ENCODE measurements at places on chromosomes 5 and 9. TPM values are rescaled to one million over a fixed set of nuclear protein-coding genes. Genes with fewer than 3 reads are reported as not detected.

The ANKRD31 gene
- total RNA-seq: 0.15 TPM

The NFX1 gene
- 38.5 TPM for total RNA-seq

The SLC6A18 gene
- not detected for total RNA-seq

The MYMK gene
- total RNA-seq: not detected

DNA sequence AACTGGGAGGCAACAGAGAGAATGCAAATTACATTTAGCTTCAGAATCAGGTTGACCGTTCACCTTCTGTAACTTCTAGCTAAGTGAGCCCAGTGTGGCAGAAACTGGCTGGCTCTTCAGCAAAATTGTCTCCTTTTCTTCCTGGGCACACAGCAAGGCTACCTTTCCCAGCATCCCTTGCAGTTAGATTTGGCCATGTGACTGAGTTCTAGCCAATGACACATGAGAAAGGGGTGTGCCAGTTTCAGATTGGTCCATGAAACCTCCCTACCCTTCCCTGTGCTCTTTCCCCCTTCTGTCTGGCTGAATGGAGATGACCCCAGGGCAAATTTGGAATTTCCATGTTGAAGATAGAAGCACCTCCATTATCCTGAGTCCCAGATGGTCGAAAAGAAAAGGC, 72.5 kb upstream of the SMIM23 start:
- no peak for DNase-seq
- no peaks in the 10 kb centered on the region for H3K36me3 ChIP-seq
- no peak overlapping the region for H3K4me3 ChIP-seq
- H3K27ac ChIP-seq: no peak overlapping the region

- peaks cover 80% of the 10 kb centered on the region for H3K36me3 ChIP-seq
- H3K4me1 ChIP-seq: no peaks in the 10 kb centered on the region
- no peak overlapping the region for H3K27ac ChIP-seq
- DNase-seq: no peak
- no peak overlapping the region for H3K4me3 ChIP-seq
These were observed 34.8 kb downstream of the DYNC2I2 start for GRCh38 chr9:128621730-128622455.

- H3K36me3 ChIP-seq: no peaks in the 10 kb centered on the region
- H3K4me3 ChIP-seq: peak overlapping the region; percentile 60
- H3K27ac ChIP-seq: peak overlapping the region; percentile 71
- peak; percentile 25 for DNase-seq
- H3K27me3 ChIP-seq: no peaks in the 10 kb centered on the region
These were observed 849 bp upstream of the IFT74 start for GRCh38 chr9:26955222-26955903.

GRCh38 chr9:86042199-86042978, 57.0 kb downstream of the GOLM1 start:
- no peaks in the 10 kb centered on the region for H3K4me1 ChIP-seq
- H3K27me3 ChIP-seq: no peaks in the 10 kb centered on the region
- no peak overlapping the region for H3K27ac ChIP-seq
- no peak for DNase-seq
- no peak overlapping the region for H3K4me3 ChIP-seq

DNA sequence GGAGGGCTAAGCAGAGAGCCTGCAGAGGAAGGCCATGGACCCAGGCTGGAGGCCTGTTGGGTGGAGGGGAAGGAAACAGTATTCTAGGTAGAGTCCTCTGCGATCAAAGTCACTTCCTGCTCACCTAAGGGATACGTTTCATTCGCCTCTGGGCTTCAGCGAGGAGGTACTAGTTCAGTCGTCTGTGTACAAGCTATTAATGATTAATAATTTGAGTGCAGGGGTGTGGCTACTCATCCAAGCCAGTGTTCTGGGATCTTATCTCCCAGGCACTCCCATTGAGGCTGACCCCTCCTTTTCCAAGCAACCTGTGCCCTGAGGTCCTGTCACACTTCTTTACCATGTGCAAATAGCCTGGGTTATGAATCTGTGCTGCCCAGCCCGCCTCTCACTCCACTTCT, 25.2 kb downstream of the RALGPS1 start:
- H3K27me3 ChIP-seq: no peaks in the 10 kb centered on the region
- H3K27ac ChIP-seq: no peak overlapping the region
- H3K36me3 ChIP-seq: no peaks in the 10 kb centered on the region
- no peak for DNase-seq
- no peak overlapping the region for H3K4me3 ChIP-seq

DNA sequence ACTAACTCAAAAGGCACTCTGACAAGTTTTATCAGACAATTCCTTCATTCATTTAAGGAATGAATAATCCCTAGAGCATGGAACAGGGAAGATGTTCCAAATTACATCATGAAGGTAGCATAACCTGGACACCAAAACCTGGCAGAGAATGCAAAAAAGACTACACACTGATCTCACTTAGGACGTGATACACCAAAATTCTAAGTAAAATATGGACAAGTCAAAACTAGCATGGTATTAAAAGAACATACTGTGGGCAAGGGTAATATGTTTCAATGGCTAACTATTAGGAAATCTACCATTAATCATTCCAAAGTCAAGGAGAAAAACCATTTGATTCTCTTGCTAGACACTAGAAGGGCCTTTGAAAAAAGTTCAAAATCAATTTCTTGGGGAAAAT, 176.5 kb downstream of the HSPA4 start:
- no peak for DNase-seq
- H3K4me3 ChIP-seq: no peak overlapping the region

- no peaks in the 10 kb centered on the region for H3K27me3 ChIP-seq
- no peak for DNase-seq
- H3K4me1 ChIP-seq: no peaks in the 10 kb centered on the region
- H3K27ac ChIP-seq: no peak overlapping the region
These were observed 180.0 kb upstream of the IL12B start for GRCh38 chr5:159510282-159510681.

GRCh38 chr9:75190762-75191161, 102.4 kb downstream of the OSTF1 start:
- H3K27ac ChIP-seq: no peak overlapping the region
- H3K4me1 ChIP-seq: no peaks in the 10 kb centered on the region
- no peak overlapping the region for H3K4me3 ChIP-seq
- no peaks in the 10 kb centered on the region for H3K27me3 ChIP-seq
- no peaks in the 10 kb centered on the region for H3K36me3 ChIP-seq
- no peak for DNase-seq

DNA sequence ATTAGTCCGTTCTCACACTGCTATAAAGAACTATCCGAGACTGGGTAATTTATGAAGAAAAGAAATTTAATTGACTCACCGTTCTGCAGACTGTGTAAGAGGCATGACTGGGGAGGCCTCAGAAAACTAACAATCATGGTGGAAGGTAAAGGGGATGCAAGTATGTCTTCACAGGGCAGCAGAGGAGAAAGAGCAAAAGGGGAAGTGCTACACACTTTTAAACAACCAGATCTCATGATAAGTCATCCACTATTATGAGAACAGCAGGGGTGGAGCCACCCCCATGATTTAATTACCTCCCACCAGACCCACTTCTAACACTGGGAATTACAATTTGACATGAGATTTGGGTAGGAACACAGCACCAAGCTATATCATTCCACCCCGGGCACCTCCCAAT, 26.6 kb downstream of the FST start:
- no peak overlapping the region for H3K4me3 ChIP-seq
- no peak overlapping the region for H3K27ac ChIP-seq
- H3K4me1 ChIP-seq: no peaks in the 10 kb centered on the region

- H3K27me3 ChIP-seq: no peaks in the 10 kb centered on the region
- no peaks in the 10 kb centered on the region for H3K4me1 ChIP-seq
- H3K4me3 ChIP-seq: no peak overlapping the region
- no peak for DNase-seq
- H3K36me3 ChIP-seq: no peaks in the 10 kb centered on the region
These were observed 379.0 kb upstream of the GRAMD2B start for GRCh38 chr5:126044111-126044668.

DNA sequence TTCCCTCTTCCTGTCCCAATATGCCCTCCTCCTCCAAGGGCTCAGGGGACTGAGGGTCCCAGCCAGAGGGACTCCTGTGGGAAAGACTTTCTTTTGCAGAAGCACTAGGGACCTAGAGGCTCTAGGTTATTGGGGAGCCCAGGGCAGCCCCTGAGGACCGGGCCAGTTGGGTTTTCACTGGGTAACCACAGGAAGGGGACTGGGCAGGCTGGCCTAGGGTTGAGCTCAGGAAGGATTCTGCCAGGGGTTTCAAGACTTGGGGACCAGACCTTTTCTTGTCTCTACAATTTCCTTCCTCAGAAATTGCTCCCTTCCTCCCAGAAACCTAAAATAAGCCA, 24.4 kb upstream of the HMCN2 start:
- H3K4me1 ChIP-seq: peaks cover 23% of the 10 kb centered on the region
- DNase-seq: no peak
- no peak overlapping the region for H3K4me3 ChIP-seq
- H3K27me3 ChIP-seq: no peaks in the 10 kb centered on the region
